Activated CD8-positive, alpha-beta T cell treated with anti-CD3 and anti-CD28 coated beads, Interleukin-2, amount 10 ng/mL, durations not matched to agents 7 days and 5 days (primary cell): ENCODE measurements at places on chromosomes 2 and 18.

DNA sequence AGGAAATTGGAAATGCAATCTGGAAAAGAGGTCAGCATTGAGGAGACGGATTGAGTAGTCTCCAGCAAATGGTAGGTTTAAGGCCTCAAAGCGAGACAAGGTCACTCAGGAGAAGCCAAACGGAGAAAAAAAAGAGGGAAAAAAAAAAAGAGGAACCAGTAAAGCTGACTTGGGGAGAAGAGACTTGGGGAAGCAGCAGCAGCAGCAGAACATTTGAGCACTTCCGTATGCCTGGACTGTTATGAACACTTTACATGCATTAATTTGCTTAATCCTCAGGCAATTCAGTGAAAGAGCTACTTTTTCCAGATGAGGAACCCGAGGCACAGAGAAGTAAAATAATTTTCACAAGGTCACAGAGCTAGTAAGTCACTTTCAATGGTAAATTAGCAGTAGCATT is 81.3 kb downstream of the OSBPL6 start:
- H3K4me1 ChIP-seq, result no peaks in the 10 kb centered on the region
- H3K27ac ChIP-seq, result no peak overlapping the region
- no peak overlapping the region for H3K4me3 ChIP-seq
- peaks cover 18% of the 10 kb centered on the region for H3K27me3 ChIP-seq
- no peaks in the 10 kb centered on the region for H3K36me3 ChIP-seq
- no peak for DNase-seq

GRCh38 chr2:108219688-108220087 is 20.1 kb upstream of the SULT1C3 start:
- no peak overlapping the region for H3K4me3 ChIP-seq
- H3K4me1 ChIP-seq, result no peaks in the 10 kb centered on the region
- no peaks in the 10 kb centered on the region for H3K36me3 ChIP-seq
- H3K27me3 ChIP-seq, result no peaks in the 10 kb centered on the region

GRCh38 chr2:239711911-239712570 is 311.2 kb upstream of the HDAC4 start:
- H3K4me1 ChIP-seq, result no peaks in the 10 kb centered on the region
- no peaks in the 10 kb centered on the region for H3K36me3 ChIP-seq
- H3K4me3 ChIP-seq, result no peak overlapping the region
- no peak overlapping the region for H3K27ac ChIP-seq

GRCh38 chr2:143426296-143426695 is 297.1 kb downstream of the ARHGAP15 start:
- H3K27ac ChIP-seq, result no peak overlapping the region
- no peak overlapping the region for H3K4me3 ChIP-seq
- peaks cover 22% of the 10 kb centered on the region for H3K4me1 ChIP-seq
- H3K36me3 ChIP-seq, result peaks cover 19% of the 10 kb centered on the region
- H3K27me3 ChIP-seq, result no peaks in the 10 kb centered on the region

- no peak overlapping the region for H3K4me3 ChIP-seq
- H3K36me3 ChIP-seq, result no peaks in the 10 kb centered on the region
- H3K27me3 ChIP-seq, result no peaks in the 10 kb centered on the region
- DNase-seq, result no peak
Observed at GRCh38 chr2:139033300-139033699, 253.1 kb upstream of the NXPH2 start.

- no peaks in the 10 kb centered on the region for H3K27me3 ChIP-seq
- DNase-seq, result no peak
- H3K4me1 ChIP-seq, result peaks cover 19% of the 10 kb centered on the region
- H3K4me3 ChIP-seq, result no peak overlapping the region
- H3K36me3 ChIP-seq, result peaks cover 2% of the 10 kb centered on the region
- no peak overlapping the region for H3K27ac ChIP-seq
Observed at GRCh38 chr2:195411219-195411687, 245.8 kb upstream of the SLC39A10 start.

GRCh38 chr2:60385648-60386047 is 167.8 kb downstream of the BCL11A start:
- H3K27ac ChIP-seq, result no peak overlapping the region
- peaks cover 13% of the 10 kb centered on the region for H3K27me3 ChIP-seq
- H3K36me3 ChIP-seq, result no peaks in the 10 kb centered on the region
- DNase-seq, result no peak

- H3K4me1 ChIP-seq, result peaks cover 17% of the 10 kb centered on the region
- peaks cover 3% of the 10 kb centered on the region for H3K27me3 ChIP-seq
- H3K27ac ChIP-seq, result peak overlapping the region; percentile 64
- H3K4me3 ChIP-seq, result no peak overlapping the region
- peak; percentile 53 for DNase-seq
- peaks cover 4% of the 10 kb centered on the region for H3K36me3 ChIP-seq
Observed at GRCh38 chr2:136305517-136306192, 187.7 kb upstream of the CXCR4 start.

DNA sequence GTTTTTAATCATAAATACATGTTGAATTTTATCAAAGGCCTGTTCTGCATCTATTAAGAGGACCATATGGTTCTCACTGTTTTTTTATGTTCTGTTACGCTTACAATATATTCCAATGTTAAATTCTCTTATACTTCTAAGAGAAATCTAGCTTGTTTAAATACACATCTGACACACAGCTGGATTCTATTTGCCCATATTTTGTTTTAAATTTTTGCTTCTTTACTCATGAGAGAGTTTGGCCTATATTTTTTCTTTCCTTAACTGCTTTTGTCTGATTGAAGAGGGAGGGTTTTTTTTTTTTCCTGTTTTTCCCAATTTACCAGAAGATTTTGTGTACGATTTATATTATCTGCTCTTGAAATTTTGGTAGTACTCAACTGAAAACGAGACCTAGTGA is 34.9 kb downstream of the RNF144A start:
- peaks cover 49% of the 10 kb centered on the region for H3K36me3 ChIP-seq
- H3K4me3 ChIP-seq, result no peak overlapping the region
- no peak for DNase-seq
- H3K27ac ChIP-seq, result no peak overlapping the region

DNA sequence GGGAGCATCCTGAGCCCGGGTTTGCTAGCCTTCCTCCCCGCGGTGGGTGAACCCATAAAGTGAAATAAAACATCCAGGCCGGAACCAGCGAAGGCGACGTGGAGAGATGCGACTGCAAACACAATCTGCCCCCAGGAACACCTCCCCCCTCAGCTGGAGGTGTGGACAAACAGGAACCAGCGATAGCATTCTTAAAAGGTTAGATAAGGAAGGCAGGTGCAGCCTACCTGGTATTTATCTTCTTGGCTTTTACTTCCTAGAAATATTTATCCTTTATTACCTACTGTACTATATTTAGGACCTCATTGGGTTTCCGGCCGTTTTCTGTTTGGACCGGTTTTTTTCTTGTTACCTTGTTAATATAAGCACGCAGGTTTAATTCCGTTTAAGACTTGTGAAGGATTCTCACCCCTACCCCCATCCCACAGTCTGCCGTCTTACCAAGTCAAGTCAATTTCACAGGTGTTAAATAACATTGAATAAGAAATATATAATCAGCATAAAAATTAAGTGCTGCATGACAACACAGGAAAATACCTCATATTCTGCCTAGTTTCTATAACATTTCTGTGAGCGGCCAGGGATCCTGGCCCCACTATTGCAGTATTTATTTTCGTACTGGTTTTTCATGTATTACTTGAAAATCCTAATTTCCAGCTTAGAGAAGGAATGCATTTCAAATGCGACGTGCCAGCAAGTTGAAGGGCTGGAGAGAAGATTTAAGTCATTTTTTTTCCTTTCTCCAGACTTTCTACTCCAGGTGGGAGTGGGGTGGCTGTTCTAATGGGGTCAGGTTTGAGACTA is 224.0 kb upstream of the ID2 start:
- DNase-seq, result peak; percentile 78
- peaks cover 84% of the 10 kb centered on the region for H3K4me1 ChIP-seq
- no peaks in the 10 kb centered on the region for H3K27me3 ChIP-seq
- H3K27ac ChIP-seq, result peak overlapping the region; percentile 90
- peaks cover 31% of the 10 kb centered on the region for H3K36me3 ChIP-seq

GRCh38 chr18:22363867-22364463 is 53.8 kb downstream of the CTAGE1 start:
- H3K27ac ChIP-seq, result no peak overlapping the region
- H3K36me3 ChIP-seq, result no peaks in the 10 kb centered on the region
- no peaks in the 10 kb centered on the region for H3K4me1 ChIP-seq

GRCh38 chr2:239222706-239223309 is 178.0 kb downstream of the HDAC4 start:
- peaks cover 69% of the 10 kb centered on the region for H3K4me1 ChIP-seq
- H3K36me3 ChIP-seq, result peaks cover 11% of the 10 kb centered on the region
- no peaks in the 10 kb centered on the region for H3K27me3 ChIP-seq
- no peak for DNase-seq

- H3K27ac ChIP-seq, result no peak overlapping the region
- no peak overlapping the region for H3K4me3 ChIP-seq
- no peaks in the 10 kb centered on the region for H3K27me3 ChIP-seq
- no peak for DNase-seq
- no peaks in the 10 kb centered on the region for H3K4me1 ChIP-seq
Observed at GRCh38 chr2:49005261-49005660, 149.1 kb downstream of the FSHR start.

GRCh38 chr2:105937498-105938097 is 192.9 kb downstream of the NCK2 start:
- H3K4me1 ChIP-seq, result peaks cover 2% of the 10 kb centered on the region
- DNase-seq, result no peak
- no peak overlapping the region for H3K27ac ChIP-seq
- peaks cover 20% of the 10 kb centered on the region for H3K36me3 ChIP-seq
- no peaks in the 10 kb centered on the region for H3K27me3 ChIP-seq

GRCh38 chr2:190723397-190724090 is 74.7 kb downstream of the NAB1 start:
- no peaks in the 10 kb centered on the region for H3K36me3 ChIP-seq
- H3K4me3 ChIP-seq, result no peak overlapping the region
- H3K4me1 ChIP-seq, result peaks cover 18% of the 10 kb centered on the region
- DNase-seq, result no peak
- no peaks in the 10 kb centered on the region for H3K27me3 ChIP-seq
- no peak overlapping the region for H3K27ac ChIP-seq

DNA sequence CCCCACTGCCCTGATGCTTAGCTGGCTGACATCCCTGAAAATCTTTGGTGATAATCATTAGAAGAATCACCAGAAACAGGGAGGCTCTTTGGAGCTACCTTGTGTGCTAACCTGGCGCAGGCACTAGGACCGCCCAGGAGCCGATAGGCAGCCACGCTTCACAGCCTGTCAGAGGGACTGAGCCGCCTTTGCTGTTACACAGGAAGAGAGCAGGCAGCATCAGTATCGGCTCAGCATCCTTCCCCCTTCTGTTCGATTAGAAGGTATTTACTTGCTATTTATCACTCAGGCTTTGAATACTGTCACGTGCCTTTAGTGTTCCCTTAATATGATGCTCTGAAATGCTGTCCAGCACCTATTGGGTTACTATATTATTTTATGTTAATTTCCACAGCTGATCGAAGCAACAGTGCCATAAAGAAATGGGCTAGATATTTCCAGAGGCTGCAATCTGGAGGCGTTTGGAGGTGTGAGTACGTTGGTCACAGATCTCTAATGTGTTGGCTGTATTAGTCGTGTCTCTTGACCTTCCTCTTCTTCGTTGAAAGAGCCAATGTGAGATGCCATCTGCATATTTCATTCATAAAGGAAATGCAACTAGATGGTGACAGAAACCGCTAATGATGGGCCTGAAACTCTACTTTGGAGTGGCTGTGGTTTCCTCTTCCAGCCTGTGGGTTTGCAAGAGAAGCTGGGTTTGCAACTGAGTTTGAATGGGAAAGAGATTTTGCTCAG is 110.4 kb upstream of the RAB27B start:
- peak; percentile 81 for DNase-seq
- peaks cover 55% of the 10 kb centered on the region for H3K4me1 ChIP-seq
- peaks cover 14% of the 10 kb centered on the region for H3K36me3 ChIP-seq
- H3K4me3 ChIP-seq, result peak overlapping the region; percentile 70
- H3K27ac ChIP-seq, result peak overlapping the region; percentile 74

DNA sequence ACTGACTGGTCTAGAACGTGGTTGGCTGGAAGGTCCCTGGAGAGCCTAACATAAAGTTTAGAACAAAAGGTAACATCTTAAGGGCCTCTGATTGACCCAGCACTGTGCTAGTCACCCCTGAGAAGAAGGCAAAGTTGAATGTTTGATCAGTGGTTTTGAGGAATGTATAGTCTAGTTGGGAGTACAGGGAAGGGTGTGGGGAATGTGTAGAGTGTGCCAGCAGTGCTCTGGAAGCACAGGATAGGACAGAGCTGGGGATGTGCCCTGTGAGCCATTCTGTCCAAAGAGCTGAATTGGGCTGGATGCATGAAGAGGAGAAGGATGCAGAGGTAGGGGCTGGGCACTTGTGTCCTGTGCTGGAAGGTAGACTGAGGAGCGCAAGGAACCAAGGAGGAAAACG is 41.0 kb upstream of the DOCK10 start:
- peaks cover 9% of the 10 kb centered on the region for H3K4me1 ChIP-seq
- H3K27ac ChIP-seq, result no peak overlapping the region
- no peaks in the 10 kb centered on the region for H3K36me3 ChIP-seq
- H3K27me3 ChIP-seq, result no peaks in the 10 kb centered on the region

DNA sequence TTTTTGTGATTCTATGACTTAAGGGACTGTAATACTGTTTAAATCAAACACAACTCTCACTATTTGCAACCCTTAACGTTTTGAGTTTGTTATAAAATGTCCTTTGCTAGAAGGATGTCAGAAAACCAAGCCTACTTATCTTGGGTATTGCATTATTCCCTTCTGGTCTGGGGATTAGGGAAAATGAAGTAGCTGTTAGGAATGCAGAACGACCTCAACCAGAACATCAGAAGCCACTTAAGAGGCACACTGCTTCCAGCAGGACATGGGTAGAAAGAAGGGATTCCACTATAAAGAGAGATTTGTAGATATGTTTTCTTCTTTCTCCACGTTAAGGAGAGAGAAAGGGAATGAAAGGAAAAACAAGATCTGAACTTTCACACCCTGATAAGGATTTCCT is 101.2 kb downstream of the SETBP1 start:
- H3K4me1 ChIP-seq, result peaks cover 9% of the 10 kb centered on the region
- DNase-seq, result no peak
- H3K27ac ChIP-seq, result no peak overlapping the region
- no peak overlapping the region for H3K4me3 ChIP-seq
- H3K27me3 ChIP-seq, result peaks cover 9% of the 10 kb centered on the region

- H3K36me3 ChIP-seq, result no peaks in the 10 kb centered on the region
- no peak for DNase-seq
- H3K27ac ChIP-seq, result no peak overlapping the region
- H3K4me1 ChIP-seq, result no peaks in the 10 kb centered on the region
- H3K4me3 ChIP-seq, result no peak overlapping the region
Observed at GRCh38 chr2:751474-751873, 74.3 kb upstream of the TMEM18 start.

GRCh38 chr2:204437815-204438756 is 107.2 kb upstream of the PARD3B start:
- H3K4me3 ChIP-seq, result no peak overlapping the region
- H3K4me1 ChIP-seq, result no peaks in the 10 kb centered on the region
- H3K36me3 ChIP-seq, result no peaks in the 10 kb centered on the region
- H3K27ac ChIP-seq, result no peak overlapping the region

DNA sequence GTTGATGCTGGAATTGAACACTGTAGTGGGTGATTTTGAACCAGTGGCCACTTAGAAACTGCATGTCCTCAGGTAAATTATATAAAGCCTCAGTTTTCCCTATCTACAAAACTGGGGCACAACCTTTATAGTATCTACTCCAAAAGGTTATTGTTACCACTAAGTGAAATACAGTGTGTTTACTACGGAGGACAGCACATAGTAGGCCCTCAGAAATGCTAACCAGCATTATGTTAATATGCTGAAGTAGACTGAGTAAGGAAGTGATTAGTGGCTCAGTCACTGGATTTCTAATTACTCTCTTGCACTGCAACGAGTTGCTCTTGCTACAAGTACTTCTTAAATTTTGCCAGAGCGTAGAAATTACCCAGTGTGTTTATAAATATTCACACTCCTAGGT is 139.5 kb downstream of the HAUS1 start:
- peaks cover 45% of the 10 kb centered on the region for H3K36me3 ChIP-seq
- no peak for DNase-seq
- H3K27ac ChIP-seq, result no peak overlapping the region
- H3K27me3 ChIP-seq, result no peaks in the 10 kb centered on the region
- H3K4me3 ChIP-seq, result no peak overlapping the region
